ENCODE measurements at places on chromosomes 12 and 14.

- DNase-seq = no peak
Observed at GRCh38 chr14:57871459-57872080, 5.7 kb upstream of the SLC35F4 start.

GRCh38 chr12:80778005-80778541 is 61.4 kb downstream of the MYF5 start:
- no peak for DNase-seq

DNA sequence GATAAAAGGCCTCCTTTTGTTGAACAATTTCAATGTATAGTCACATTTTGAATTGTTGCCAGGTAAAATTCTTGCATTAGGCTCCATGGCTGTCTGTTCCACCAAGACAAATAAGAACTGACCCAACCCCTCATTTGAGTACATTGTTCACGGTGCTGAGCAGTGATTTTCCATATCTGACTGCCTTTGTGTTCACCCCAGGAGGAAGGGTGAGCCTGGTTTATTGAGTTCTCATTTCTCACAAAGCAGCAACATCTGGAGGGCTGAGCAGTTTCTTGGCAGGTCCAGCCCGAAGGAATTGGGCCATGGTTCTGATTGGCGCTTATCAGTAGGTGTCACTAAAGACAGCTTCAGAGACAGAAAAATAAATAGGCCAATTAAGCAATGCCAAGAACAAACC is 149.1 kb downstream of the BMP4 start:
- no peak for DNase-seq

DNA sequence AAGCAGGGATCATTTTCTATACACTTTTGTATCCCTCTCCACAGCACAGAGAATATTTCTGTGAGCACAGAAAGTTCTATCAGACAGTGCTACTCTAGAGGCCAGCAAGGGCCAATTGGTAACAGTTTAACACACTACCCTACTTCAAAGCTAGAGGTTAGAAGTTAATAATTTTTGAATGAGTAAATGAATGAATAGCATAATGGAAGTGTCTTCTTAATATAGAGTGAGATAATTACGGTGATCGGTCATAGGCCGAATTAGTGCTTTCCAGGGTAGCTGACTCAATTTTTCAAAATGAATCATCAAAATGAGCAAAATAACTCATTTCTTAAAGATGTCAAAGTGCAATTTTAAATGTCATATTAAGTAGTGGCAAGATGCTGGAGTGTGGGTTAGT is 67.0 kb upstream of the CCDC198 start:
- DNase-seq = no peak

- no peak for DNase-seq
Observed at GRCh38 chr12:62934799-62935674, at the start of gene PPM1H. Gene PPM1H (minus strand): TSS chr12:62935150. CDS start chr12:62934736, 414 bp downstream.

- no peak for DNase-seq
Observed at GRCh38 chr14:36271939-36272907, 48.2 kb downstream of the MBIP start.

- no peak for DNase-seq
Observed at GRCh38 chr12:132620899-132621656, 2.5 kb downstream of the P2RX2 start.

DNA sequence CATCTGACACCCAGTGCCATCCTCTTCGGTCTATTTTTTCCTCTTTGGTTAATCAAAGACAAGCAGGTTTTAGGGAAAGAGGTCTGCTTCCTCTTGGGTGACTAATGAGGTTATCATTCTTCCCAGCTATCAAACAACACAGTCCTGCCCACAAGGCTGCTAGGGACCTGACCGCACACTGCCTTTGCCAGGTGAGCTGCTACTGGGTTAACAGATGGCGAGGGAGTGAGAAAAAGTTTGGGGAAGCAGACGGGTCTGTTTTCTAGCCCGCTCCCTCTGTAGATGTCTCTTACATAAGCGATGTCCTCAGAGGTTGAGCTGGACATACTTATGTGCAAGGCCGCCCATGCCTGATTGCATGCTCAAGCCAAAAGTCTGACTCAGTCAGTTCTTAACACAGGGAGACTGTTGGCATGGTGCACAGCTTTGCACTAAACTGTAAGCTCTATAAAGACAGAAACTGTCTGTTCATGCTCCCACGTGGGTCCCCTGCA is 94.1 kb downstream of the SLC15A4 start:
- DNase-seq = no peak

DNA sequence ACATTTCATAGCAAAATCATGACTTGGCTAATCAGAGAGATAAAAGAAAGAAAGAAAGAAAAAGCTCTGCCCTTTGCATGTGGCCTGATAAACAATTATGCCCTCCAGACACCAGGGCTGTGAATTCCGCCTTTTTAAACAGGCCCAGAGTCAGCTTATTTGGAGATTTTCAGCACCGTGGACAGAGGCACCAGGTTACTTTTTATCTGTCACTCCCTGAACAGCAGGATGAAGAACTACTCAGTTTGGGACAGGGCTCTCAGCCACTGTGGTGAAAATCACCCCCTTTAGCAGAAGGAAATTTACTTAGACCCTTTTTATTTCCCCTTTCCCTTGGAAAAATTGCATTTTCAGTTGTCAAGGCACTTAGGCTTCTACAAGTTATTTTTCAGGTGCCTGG is 359.9 kb downstream of the NRXN3 start:
- no peak for DNase-seq

- no peak for DNase-seq
Observed at GRCh38 chr14:56799343-56799645, 11.0 kb downstream of the OTX2 start.

- no peak for DNase-seq
Observed at GRCh38 chr14:44446965-44447364, 60.1 kb downstream of the FSCB start.

DNA sequence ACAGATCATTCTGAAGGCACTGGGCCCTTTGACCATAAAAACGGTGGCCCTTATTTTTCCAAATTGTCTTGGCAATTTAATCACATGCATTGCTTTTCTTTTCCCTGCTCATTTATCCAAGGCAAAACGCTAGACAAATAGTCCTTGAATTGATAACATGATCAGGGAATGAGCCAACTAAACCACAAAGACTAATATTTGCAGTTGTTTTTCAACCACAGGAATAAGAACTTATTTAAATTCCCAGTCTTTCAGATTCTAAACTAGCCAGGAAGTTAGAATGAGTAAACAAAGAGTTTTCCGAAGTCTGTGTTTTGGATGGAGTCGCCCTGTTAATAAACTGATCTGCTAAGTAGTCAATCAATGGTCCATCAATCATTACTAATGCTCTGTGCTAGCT is 14.9 kb downstream of the TBX5 start:
- no peak for DNase-seq

- DNase-seq = no peak
Observed at GRCh38 chr12:13103391-13104033, at the start of gene GSG1. Gene GSG1 (minus strand): TSS chr12:13103667. CDS start chr12:13103512, 155 bp downstream.

DNA sequence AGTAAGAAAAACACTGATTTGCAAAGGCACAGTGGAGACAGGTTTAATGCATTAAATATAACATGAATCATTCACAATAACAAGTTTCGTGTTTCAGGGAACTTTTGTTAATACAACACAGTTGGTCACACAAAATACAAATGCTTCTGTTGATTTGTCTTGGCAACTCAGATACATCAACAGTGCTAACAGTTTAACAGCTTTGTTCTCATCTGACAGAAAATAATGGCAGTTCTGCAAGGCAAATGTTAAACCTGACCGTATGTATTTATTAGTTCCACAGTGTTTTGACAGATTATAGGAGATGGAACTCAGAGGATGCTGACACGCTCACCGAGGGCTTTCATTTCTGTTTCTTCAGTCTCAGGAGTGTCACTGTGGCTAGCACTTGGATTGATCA is 350.7 kb downstream of the PRKD1 start:
- no peak for DNase-seq

- no peak for DNase-seq
Observed at GRCh38 chr12:63821781-63822251, 22.7 kb upstream of the SRGAP1 start.

DNA sequence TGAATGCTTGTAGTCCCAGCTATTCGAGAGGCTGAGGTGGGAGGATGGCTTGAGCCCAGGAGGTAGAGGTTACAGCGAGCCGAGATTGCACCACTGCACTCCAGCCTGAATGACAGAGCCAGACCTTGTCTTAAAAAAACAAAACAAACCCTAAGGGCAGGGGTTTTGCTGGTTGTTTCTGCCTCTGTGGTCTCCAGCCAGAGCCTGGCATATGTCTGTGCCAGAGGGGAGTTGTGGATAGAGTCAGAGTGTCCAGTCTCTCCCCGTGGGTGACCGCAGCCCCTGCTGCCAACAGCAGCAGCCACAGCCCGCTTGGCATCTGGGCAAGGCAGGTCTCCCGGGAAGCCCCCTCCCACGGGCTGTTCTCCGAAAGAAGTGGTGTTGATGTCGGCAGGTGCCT is 37.6 kb downstream of the MVK start:
- DNase-seq = no peak

DNA sequence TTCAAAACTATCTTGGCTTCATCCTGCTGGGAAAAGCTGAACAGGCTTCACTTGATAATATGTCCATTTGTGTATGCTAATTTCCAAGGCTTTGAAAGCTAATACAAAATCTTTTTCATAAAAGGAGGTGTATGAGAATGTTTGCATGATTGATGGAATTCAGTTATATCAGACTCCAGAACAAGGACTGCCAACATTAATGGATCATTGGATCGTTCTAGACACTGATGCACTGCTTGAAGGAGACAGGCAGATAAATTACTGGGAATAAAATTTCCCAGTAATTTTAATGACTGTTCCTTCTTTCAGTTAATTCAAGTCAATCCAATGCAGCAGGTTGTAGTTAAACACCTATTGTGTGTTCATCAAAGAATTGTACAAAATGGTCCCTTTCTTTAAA is 466 bp downstream of the GPRC5D start:
- no peak for DNase-seq

GRCh38 chr12:104499668-104500332 is 43.1 kb downstream of the CHST11 start:
- DNase-seq = no peak

DNA sequence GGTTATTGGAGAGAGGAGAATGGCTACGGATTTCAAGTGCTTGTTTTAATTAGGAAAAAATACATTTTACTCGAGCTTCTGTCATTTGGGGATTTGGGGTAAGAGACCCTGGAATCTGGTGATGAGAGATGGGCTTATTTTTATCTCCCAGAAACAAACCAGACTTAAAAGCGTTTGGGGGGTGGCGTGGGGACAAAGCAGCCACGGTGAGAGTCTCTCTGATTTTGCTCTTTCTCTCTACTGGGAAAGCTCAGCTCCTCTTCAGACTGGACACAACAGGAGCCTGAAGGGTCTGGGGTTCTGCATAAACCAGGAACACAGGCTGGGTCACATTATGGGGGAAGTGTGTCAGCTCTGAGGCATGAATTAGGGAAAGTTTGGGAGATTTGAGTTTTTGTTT is 3.8 kb downstream of the VSX2 start:
- no peak for DNase-seq

- DNase-seq = no peak
Observed at GRCh38 chr14:87079416-87079815, 913.6 kb downstream of the GALC start.

DNA sequence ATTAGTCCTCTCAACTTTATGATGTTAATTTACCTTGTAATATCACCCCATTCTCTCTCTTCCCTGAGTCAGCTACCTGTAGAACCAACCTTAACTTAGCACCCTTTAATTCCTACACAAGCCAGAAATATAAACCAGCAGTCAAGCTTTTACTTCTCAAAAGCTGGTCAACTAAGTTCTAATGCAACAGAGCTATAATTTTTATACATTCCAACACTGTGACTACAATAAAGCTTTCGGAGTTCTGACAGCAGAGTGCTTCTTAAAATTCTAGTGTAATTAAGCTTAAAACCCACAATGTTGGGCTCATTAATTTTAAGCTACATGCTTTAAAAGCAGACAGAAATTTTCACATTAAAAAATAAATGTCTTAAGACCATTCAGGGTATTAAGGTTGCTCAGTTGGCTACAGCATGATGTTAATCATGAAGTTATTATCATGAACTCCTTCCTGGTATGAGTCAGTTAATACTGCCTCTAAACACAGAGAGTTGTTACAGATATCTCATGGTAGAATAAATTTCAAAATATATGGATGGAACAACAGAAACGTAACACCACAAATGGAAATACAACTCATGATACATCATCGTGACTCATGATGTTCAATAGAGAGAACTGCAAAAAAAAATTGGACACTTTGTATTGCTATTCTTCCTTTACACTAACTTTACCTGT is 126.7 kb downstream of the EPS8 start:
- no peak for DNase-seq

DNA sequence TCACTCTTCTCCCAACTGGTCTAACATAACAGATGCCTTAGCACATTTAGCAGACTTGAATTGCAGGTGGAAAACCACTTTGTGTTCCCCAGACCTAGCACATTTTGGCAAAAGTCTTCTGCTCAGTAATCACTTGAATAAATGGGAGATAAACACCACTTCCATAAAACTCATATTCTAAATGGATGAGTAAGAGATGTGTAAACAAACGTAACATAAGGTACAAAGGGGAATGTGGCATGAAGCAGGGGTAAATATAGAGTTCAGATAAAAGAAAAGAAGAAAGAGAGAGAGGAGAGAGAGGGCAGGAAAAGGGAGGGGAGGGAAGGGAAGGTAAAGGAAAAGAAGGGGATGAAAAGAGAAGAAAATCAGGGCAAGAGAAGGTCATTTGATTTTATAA is 17.0 kb upstream of the KERA start:
- DNase-seq = no peak

GRCh38 chr12:69972136-69972535 is 147.1 kb downstream of the MYRFL start:
- DNase-seq = no peak

DNA sequence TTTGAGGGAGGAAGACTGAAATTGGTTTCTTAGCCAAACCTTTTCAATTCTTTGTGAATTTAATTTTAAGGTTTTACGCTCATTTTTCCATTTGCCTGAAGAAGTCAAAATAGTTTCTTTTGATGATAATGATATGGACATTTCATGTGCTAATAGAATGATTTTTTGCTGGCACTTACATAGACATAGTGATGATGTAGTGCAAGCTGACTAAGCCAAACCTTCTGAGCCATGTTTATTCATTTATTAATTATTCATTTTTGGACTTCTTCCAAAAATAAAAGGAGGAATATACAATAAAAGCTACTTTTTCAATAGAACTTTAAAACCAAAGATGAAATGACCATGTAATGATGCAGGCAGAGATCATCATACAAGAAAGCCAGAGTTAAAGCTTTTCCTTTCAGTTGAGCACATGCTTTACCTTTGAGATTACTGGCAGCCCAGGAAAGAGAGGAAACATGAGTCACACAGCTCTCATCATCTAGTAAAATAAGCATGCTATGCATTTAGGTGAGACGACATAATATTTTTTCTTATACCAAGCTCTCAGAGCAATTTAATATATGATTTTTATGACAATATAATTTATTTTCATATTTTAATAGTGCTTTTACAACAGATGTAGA is 24.8 kb downstream of the KCNA1 start:
- no peak for DNase-seq

DNA sequence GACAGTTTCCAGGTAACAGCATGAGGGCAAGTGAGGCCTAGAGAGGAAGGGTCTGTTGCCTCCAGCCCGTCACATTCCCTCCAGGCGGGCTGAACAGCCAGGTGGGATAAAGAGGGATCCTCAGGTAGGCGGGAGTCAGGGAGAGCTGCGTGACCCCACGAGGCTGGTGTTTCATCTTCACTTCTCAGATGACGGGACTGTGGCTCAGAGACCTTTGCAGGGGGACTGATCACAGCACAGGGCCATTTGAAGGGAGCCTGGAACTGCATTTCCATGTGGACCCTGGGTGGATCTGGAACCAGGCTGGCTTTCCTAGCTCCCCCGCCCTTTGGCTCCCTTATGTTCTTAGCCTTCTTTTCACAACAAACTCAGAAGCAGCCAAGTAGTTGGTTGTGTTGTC is 37.4 kb downstream of the SH2B3 start:
- no peak for DNase-seq
